Osteocyte (in vitro differentiated cells): ENCODE measurements at places on chromosomes 3 and 15. TPM values are rescaled to one million over a fixed set of nuclear protein-coding genes. Genes with fewer than 3 reads are reported as not detected.

DNA sequence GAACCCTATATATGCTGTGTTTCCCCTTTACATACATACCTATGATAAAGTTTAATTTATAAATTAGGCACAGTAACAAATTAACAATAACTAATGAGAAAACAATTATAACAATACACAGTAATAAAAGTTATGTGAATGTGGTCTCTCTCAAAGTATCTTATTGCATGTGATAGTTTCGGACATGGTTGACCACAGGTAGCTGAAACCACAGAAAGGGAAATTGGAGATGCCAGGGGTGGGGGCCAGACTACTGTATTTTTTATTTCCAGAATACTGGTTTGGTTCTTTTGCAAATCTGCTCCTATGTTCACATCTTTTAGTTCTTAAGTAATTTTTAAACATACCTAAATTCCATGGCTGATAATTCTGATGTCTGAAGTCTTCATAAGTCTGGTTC lies 40.7 kb downstream of the PTH1R start:
- DNase-seq: no peak

DNA sequence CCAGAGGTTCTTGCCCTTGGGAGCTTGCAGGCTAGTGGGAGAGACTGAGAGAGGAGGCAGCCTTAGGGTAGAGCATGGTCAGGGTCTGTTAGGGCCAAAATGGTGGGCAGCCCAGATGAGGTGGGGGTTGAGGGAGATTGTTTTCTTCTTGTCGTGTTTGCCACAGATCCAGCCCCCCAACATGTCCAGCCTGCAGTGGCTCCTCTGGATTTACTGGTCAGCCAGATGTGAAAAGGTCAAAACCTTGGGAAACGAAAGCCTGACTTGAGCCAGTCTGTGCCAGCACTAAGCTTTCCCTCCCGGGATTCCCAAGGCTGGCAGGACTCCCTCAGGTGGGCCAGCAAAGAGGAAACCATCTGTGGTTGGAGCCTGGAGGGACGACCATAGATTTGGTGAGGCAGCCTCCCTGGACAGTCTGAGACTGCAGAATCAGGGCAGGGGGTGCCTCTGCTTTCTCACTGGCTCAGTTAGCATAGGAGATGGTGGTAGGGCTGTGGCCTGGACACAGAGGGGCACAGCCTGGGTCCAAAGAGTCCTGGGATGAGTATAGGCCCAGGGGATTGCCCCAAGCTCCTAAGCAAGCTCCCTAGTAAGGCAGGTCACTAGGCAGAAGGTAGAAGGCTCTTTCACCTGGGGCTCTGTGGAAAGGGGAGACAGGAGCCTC lies 51.2 kb upstream of the PRR23C start:
- DNase-seq: no peak

DNA sequence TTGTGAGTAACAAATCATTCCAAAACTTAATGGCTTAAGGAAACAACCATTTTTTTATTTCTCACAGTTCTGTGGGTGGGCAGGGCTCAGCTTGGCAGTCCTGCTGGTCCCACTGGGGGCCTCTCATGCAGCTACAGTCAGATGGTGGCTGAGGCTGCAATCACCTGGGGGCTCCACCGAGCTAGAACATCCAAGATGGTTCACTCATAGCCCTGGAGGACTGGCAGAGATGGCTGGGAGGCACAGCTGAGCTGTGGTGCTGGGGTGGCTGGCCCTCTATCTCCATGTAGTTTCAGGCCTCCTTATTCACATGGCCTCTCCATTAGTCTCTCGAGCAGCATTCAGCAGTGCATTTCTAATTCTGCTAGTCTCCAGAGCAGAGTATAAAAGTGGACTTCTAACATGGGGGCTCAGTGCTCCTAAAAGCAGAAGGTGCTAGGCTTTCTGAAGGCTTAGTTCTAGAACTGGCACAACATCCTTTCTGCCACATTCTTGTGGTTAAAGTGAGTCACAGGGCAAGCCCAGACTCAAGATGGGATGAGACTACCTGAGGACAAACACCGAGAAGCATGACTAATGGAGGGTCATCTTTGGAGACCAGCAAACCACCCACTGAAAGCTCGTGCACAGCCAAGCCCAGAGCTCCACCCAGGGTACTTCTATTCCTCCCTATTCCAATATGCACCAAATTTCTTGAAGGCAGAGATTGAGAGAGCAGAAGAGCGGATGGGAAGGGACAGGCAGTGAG lies 6.3 kb downstream of the CAV3 start:
- DNase-seq: no peak

Gene ARGFX
- total RNA-seq: not detected in 2 replicates

DNA sequence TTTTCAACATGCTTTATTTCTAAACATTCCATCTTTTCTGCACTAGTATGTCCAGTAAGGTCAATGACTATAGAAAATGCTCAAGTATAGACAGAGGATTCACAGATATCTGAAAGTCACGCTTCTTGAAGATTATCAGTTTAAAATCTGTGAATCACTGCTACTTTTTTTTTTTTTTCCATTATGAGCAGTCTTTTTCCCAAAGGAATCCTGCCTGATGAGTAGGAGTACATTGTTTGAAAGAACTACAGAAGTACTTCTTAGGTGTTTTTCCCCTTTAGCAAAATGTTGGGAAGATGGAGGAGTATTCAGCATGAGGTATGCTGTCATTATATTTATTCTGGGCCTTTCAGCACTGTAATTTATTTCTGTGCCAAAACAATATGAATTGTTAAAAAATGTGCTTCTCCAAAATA lies 266.2 kb downstream of the NLGN1 start:
- no peak for DNase-seq

Gene CHCHD4
- total RNA-seq: 7.2 and 7.9 TPM in 2 replicates
